Stimulated activated effector memory CD8-positive, alpha-beta T cell treated with anti-CD3 and anti-CD28 coated beads, Interleukin-12 subunit alpha, Interleukin-12 subunit beta, amount 100 ng/mL, for 72 hours (primary cell): ENCODE measurements at places on chromosomes 6 and 20.
A peak's percentile ranks its signal among the peaks of the same experiment; 100 is the strongest.

- DNase-seq, result no peak
Measured at GRCh38 chr20:49386848-49387580, 95.5 kb downstream of the KCNB1 start.

DNA sequence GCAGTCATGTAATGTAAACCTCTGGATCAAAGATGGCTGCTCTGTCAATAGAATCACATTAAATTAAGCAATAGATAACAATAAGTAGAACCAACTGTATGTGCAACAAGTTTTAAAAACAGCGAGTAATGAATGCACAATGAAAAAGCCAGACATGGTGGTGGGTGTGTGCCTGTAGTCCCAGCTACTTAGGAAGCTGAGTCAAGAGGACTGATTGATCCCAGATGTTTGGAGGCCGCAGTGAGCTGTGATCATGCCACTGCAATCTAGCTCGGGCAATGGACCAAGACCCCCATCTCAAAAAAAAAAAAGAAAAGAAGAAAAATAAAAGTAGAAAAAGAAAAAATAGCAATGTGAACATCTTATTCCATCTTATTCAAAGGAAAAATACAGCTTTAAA is 558.7 kb upstream of the MMS22L start:
- no peak for DNase-seq

- DNase-seq, result no peak
Measured at GRCh38 chr6:57307850-57308249, 9.6 kb upstream of the PRIM2 start.

- DNase-seq, result no peak
Measured at GRCh38 chr6:141077355-141078333, 1055.1 kb upstream of the GJE1 start.

GRCh38 chr6:38262026-38262425 is 377.7 kb downstream of the BTBD9 start:
- DNase-seq, result no peak

DNA sequence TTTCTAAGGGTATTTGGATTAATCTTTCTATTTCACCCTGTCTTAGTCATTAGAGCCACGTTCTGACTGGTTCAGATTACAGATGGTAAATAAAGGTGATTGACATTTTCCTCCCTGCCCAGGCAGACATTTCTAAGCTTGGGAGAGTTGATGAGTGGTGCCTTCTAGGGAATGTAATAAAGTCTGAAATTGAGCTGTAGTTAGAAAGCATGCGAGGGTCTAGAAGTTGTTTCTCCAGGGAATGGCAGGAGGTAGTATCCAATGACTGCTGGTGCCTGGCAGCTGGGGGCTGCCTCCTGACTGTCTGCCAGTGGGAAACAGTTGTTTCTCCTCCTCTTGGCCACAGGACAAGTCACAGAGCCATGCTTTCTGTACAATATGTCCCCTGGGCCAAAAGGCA is 14.6 kb downstream of the EDN3 start:
- DNase-seq, result no peak

- DNase-seq, result peak; percentile 80
Measured at GRCh38 chr20:35663516-35664465, 909 bp downstream of the CPNE1 start.

GRCh38 chr6:94349227-94349626 is 929.9 kb upstream of the EPHA7 start:
- DNase-seq, result no peak
